ENCODE measurements at places on chromosomes 2 and 18.

- DNase-seq: no peak
Observed at GRCh38 chr2:43708891-43709290, 32.7 kb upstream of the C1GALT1C1L start.

GRCh38 chr2:72183016-72183415, 35.4 kb upstream of the CYP26B1 start:
- no peak for DNase-seq

GRCh38 chr2:197354169-197354558, 43.6 kb upstream of the ANKRD44 start:
- no peak for DNase-seq

- no peak for DNase-seq
Observed at GRCh38 chr2:240448387-240449274, 13.2 kb downstream of the GPC1 start.

DNA sequence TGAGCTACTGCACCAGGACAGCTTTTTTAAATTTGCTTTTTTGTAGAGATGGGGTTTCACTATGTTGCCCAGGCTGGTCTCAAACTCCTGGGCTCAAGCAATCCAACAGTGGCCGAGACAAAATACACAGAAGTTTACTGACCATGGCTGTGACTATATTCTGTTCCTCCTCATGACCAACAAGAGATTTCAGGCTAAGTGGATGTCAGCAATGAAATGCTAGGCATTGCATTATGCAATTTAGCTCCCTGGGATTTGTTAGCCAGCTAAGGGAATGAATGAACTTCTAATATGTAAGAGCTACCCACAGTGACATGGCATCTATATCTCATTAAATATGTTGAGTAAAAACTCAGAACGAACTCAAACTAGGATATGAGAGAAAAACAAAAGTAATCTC, 81.9 kb upstream of the MBOAT2 start:
- no peak for DNase-seq

- DNase-seq: no peak
Observed at GRCh38 chr18:5309888-5310470, 14.5 kb upstream of the ZBTB14 start.

DNA sequence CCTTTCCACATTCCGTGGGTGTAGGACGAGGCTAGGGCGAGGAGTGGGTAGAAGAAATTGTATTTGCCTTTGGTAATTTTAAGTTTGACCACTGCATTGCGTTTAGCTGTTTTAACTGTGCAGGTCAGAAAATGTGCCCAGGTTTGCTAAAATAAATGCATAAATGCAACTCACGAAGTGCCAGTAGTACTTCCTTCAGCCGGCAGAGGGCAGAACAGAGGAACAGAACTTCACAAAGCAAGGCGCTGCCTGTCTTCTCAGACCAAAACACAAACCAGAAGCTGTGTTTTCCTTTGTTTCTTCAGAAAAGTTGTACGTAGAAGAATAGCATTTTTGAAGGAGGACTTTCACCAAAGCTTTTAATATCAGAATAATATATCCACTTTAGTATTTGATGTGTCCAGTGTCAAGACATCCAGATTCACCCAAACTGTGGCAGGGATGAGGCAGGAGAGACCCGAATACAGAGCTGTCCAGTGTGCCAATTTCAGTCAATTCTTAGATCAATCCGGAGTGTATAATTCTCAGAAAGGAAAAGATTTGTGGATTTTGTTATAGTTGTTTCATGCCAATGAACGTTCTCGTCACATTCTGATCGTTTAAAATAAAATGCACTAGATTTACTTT, 348.6 kb downstream of the DLGAP1 start:
- DNase-seq: no peak

GRCh38 chr2:102428573-102428972, 5.6 kb downstream of the IL18RAP start:
- no peak for DNase-seq

GRCh38 chr2:9271091-9271490, 64.5 kb downstream of the ASAP2 start:
- DNase-seq: no peak

DNA sequence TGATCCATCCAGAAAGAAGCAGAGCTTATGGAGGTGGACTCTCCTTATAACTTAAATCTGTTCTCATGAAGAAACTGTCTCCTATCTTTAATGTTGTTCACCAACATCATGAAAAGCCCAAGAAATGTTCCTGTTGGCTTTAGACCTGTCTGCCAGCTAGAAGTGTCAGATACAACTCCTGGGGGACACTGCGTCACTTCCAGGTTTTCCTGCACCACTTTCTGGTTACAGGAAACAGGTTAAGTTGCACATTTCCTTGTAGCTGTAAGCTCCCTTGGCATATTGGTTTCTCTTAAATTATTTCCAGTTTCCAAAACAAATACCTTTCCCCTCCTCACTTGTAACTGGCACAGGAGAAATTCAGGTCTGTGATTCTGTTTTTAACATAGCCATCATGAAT, 2.9 kb downstream of the CEP68 start:
- DNase-seq: no peak

DNA sequence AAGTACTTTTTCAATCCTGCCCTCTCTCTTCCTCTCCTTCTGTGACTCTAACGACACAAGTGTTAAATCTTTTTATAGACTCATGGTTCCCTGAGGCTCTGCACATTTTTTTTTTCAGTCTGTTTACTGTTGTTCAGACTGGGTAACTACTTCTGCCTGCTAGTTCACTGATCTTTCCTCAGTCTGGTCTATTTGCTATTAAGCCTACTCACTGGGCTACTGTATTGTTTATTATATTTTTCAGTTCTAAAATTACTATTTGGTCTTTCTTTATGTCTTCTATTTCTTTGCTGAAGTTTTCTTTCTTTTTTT, 21.3 kb downstream of the PPP3R1 start:
- DNase-seq: no peak
